Kasumi-1 (cell line): ENCODE measurements at places on chromosomes 6 and 20.
A peak's percentile ranks its signal among the peaks of the same experiment; 100 is the strongest.

- DNase-seq = no peak
These were observed 55.6 kb downstream of the ARMC2 start for GRCh38 chr6:108903796-108904195.

DNA sequence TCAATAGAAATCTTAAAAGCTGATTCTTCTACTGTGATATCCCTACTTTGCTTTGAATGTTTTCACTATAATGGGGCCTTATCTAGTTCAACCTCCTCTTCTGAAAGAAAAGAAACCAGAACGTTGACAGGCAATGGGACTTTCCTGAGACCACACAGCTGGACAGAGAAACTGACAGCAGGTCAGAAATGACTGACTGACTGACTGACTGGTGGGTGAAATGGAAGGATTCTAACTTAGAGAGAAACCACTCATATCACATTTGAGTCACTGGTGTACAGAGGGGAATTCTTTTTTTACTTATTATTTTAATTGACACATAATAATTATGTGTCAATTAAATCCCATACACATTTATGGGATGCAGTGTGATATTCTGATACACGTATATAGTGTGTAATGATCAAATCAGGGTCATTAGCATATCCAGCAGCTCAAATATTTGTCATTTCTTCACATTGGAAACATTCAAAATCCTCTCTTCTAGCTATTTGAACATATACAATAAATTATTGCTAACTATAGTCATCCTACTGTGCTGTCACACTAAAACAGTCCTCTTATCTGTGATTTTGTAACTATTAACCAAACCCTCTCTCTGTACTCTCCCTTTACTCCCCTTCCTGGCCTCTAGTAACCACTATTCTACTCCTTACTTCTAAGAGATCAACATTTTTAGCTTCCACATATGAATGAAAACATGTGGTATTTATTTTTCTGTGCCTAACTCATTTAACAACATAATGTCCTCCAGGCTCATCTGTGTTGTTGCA lies 64.8 kb upstream of the NRSN1 start:
- no peak for DNase-seq

DNA sequence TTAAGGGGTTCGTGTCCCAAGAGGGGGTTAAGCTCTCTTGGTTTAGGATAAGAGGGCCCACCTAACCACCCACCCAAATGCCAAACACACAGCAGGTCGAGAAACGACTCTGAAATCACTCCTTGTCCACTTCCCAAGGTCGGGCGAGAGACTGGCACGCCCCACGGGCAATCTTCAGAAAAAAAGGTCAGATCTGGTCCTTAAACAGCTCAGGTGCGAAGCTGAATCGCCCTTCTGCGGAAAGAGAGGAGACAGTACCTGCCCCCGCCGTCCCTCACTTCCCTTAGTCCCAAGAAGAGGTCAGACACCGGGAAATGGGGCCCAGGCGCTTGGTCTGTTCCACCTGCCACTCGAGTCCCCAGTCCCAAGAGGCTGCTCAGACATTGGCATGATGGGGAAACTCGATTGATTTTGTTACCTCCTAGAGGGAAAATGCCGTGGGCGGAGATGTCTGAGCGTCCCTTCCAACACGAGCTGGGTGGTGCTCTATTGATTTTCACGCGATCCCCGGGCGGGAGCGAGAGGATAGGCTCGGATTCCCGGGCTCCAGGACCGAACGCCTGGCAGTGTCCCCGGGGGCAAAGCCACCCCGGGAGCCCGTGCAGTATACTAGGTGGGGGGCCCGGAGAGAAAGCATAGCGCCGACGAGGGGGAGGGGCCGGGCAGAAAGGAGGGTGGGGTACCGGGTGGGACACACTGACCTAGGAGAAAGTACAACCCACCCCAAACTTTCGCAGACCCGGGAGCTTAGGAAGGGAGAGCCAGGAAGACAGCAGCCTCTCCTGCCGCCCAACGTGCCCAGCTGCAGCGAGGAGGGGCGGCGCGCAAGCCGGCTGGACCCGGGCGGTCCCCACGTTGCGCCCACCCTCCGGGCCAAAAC lies 1.1 kb upstream of the SAMD5 start:
- peak; percentile 5 for DNase-seq

DNA sequence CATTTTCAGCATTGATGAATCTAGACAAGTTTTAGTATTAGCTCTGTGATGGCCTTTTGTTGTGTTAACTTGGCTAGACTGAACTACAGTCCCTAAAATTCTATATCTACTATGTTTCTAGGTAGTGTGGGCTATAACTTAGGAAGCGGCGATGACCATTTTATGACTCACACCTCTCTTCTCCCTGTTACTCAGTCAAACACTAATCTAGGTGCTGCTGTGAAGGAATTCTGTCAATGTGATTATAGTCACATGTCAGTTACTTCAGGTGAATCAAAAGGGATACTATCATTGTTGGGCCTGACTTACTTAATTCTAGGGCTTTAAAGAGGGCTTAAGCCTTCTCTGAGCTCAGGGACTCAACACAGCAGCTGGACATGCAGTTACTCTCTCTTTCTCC lies 691.5 kb upstream of the MAP3K7 start:
- no peak for DNase-seq

GRCh38 chr20:22502731-22503191 lies 81.6 kb downstream of the FOXA2 start:
- no peak for DNase-seq

GRCh38 chr20:42742926-42743325 lies 446.8 kb downstream of the PTPRT start:
- no peak for DNase-seq

DNA sequence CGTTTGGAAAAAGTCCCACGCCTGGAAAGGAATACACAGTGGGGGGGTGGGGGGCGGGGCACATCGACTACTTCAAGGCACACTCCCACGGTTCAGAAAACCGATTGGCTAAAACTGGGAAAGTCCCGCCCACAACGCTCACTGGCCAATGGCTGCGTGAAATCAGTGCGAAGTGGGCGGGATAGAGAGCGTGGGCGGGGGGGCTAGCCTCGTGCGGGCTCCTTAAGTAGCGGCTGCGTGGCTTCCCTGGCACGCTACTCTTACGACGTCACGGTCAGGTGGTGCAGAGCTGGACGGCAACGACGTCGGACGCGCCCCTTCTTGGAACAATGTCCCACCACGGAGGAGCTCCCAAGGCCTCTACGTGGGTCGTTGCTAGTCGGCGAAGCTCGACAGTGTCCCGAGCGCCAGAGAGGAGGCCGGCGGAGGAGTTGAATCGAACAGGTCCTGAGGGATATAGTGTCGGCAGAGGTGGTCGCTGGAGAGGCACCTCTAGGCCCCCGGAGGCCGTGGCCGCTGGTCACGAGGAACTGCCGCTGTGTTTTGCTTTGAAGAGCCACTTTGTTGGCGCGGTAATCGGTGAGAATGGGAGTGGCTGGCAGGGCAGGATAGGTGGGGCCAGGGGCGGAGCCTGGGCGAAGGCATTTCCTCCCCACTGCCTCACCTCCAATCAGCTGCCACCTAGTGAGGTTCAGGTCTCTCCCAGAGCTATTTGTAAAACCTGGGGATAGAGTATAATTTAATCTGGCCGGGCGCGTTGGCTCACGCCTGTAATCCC lies at the start of gene DDX43:
Gene DDX43 (plus strand): TSS at position 252 of the 778 bp plus-strand sequence. CDS start 78 bp downstream, at position 330.
- no peak for DNase-seq

- peak; percentile 49 for DNase-seq
These were observed at the start of gene SLPI for GRCh38 chr20:45254383-45255262. Gene SLPI (minus strand): TSS chr20:45254564. CDS start chr20:45254543, 21 bp downstream.
